ENCODE measurements at places on chromosomes 12 and 14. TPM values are rescaled to one million over a fixed set of nuclear protein-coding genes. Genes with fewer than 3 reads are reported as not detected.

The COX8C gene
- total RNA-seq = not detected

The FOXG1 gene
- not detected for total RNA-seq

- H3K4me1 ChIP-seq = no peaks in the 10 kb centered on the region
- no peak for DNase-seq
- no peaks in the 10 kb centered on the region for H3K36me3 ChIP-seq
- H3K27ac ChIP-seq = no peak overlapping the region
Measured at GRCh38 chr14:30803185-30803584, 71.2 kb upstream of the COCH start.

GRCh38 chr12:19801941-19802340, 362.6 kb downstream of the AEBP2 start:
- H3K4me3 ChIP-seq = no peak overlapping the region
- H3K27ac ChIP-seq = no peak overlapping the region

GRCh38 chr14:53330441-53330840, 177.3 kb upstream of the DDHD1 start:
- H3K4me3 ChIP-seq = no peak overlapping the region
- H3K27ac ChIP-seq = no peak overlapping the region
- H3K4me1 ChIP-seq = peaks cover 23% of the 10 kb centered on the region
- H3K36me3 ChIP-seq = no peaks in the 10 kb centered on the region

- no peaks in the 10 kb centered on the region for H3K36me3 ChIP-seq
- H3K27me3 ChIP-seq = peaks cover 23% of the 10 kb centered on the region
- DNase-seq = no peak
- H3K4me3 ChIP-seq = no peak overlapping the region
- no peak overlapping the region for H3K27ac ChIP-seq
- no peaks in the 10 kb centered on the region for H3K4me1 ChIP-seq
Measured at GRCh38 chr14:31492759-31493498, 5.1 kb upstream of the GPR33 start.

GRCh38 chr12:108568338-108569154, 6.2 kb downstream of the ISCU start:
- peaks cover 5% of the 10 kb centered on the region for H3K27me3 ChIP-seq
- H3K36me3 ChIP-seq = peaks cover 17% of the 10 kb centered on the region
- peaks cover 37% of the 10 kb centered on the region for H3K4me1 ChIP-seq
- H3K27ac ChIP-seq = no peak overlapping the region
- DNase-seq = no peak

Data from HFFc6 (cell line).